ENCODE measurements at places on chromosomes 16 and 17. TPM values are rescaled to one million over a fixed set of nuclear protein-coding genes. Genes with fewer than 3 reads are reported as not detected.

GRCh38 chr16:51538707-51539498 lies 387.8 kb upstream of the SALL1 start:
- H3K27me3 ChIP-seq: no peaks in the 10 kb centered on the region
- H3K4me3 ChIP-seq: no peak overlapping the region
- H3K4me1 ChIP-seq: no peaks in the 10 kb centered on the region

- H3K4me1 ChIP-seq: no peaks in the 10 kb centered on the region
- H3K27ac ChIP-seq: no peak overlapping the region
- DNase-seq: no peak
- H3K4me3 ChIP-seq: no peak overlapping the region
These were observed 45.7 kb upstream of the FAM20A start for GRCh38 chr17:68646626-68647526.

DNA sequence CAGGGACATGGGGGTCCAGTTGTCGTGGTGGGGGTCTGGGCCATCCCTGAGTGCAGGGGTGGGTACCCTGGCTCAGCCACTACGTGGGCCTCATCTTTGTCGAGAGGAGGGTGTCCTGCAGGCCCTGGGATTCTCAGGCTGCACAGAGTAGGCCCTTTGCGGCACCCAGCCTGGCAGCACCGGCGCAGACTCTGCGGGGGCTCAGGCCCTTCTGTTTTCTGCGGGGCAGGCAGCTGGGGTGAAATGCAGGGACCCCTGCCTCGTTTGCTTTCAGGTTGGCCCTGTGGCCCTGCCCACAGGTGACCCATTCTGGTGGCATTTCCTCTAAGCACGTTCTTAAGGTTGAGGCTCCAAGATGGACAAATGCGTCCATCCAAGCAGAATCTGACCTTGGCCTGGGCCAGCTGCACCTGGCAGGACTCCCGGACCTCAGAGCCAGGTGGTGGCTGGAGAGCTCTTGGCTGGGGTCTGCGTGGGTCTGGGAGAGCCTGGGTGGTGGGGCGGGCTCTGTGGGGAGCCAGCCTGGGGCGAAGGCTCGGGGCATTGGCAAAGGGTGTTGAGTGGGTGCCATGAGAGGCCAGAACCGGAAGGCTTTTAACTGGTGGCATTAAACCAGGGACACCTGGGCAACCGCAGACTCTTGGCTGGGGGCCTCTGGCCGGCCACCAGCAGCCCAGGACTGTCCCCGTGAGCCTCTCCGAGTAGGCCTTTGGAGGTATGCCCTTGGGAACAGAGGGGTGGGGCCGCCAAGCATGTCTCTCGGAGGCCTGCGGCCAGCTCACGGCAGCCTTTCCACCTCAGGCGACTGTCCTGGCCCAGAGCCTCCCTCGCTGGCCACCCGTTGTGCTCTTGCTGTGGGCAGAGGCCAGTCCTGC lies 16.9 kb downstream of the PRSS27 start:
- H3K4me3 ChIP-seq: no peak overlapping the region
- H3K36me3 ChIP-seq: peaks cover 2% of the 10 kb centered on the region
- H3K27ac ChIP-seq: no peak overlapping the region
- H3K27me3 ChIP-seq: no peaks in the 10 kb centered on the region
- H3K4me1 ChIP-seq: no peaks in the 10 kb centered on the region

- H3K4me3 ChIP-seq: peak overlapping the region; percentile 10
- no peak overlapping the region for H3K27ac ChIP-seq
These were observed 17.5 kb downstream of the SLFN12L start for GRCh38 chr17:35519906-35520442.

GRCh38 chr17:27269201-27269600 lies 24.7 kb upstream of the WSB1 start:
- no peaks in the 10 kb centered on the region for H3K36me3 ChIP-seq
- no peaks in the 10 kb centered on the region for H3K4me1 ChIP-seq
- no peak overlapping the region for H3K4me3 ChIP-seq
- no peak overlapping the region for H3K27ac ChIP-seq
- no peak for DNase-seq

DNA sequence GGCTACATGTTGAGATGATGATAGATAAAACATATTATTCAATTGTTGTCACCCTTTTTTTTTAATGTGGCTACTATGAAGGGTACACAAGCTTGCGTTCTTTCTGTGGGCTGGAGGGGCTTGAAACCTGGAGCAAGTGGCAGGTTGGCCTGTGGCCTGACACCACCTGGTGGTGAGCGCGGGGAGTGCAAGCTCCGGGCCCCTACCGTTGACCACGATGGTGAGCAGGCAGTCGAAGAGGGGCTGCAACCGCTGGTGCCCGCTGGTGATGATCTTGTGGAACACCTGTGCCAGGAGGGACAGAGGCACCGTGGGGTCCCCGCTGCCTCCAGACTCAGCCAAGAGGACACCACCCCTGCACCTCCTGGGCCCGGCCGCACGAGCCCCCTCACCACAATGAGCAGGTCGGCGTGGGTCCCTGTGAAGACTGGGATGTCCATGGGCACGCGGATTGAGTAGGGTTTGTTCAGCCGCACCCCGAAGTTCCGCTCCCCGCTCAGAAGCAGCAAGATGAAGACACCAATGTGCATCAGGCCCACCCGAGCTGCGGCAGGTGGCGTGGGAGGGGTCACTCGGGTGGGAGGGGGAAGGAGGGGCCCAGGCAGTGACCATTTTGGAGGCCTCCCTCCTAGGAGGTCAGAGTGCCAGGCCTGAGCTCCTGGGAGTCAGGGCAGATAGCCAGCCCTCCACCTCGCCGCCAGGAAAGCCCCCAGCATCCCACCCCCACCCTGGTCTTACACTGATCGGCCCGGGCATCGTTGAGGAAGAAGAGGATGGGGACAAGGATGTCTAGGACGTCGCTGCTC lies 14.4 kb downstream of the HID1 start:
- no peaks in the 10 kb centered on the region for H3K36me3 ChIP-seq
- H3K27me3 ChIP-seq: no peaks in the 10 kb centered on the region
- H3K4me3 ChIP-seq: no peak overlapping the region
- DNase-seq: peak; percentile 75
- H3K4me1 ChIP-seq: peaks cover 4% of the 10 kb centered on the region

- peak overlapping the region; percentile 95 for H3K4me3 ChIP-seq
- H3K27ac ChIP-seq: peak overlapping the region; percentile 99
- H3K27me3 ChIP-seq: no peaks in the 10 kb centered on the region
- H3K36me3 ChIP-seq: peaks cover 22% of the 10 kb centered on the region
- peaks cover 40% of the 10 kb centered on the region for H3K4me1 ChIP-seq
- DNase-seq: no peak
These were observed 858 bp upstream of the SMARCE1 start for GRCh38 chr17:40648384-40648968.

- H3K4me1 ChIP-seq: no peaks in the 10 kb centered on the region
- no peak for DNase-seq
- no peaks in the 10 kb centered on the region for H3K36me3 ChIP-seq
- H3K4me3 ChIP-seq: no peak overlapping the region
- H3K27me3 ChIP-seq: peaks cover 4% of the 10 kb centered on the region
These were observed 10.4 kb upstream of the WFDC1 start for GRCh38 chr16:84284154-84284722.

DNA sequence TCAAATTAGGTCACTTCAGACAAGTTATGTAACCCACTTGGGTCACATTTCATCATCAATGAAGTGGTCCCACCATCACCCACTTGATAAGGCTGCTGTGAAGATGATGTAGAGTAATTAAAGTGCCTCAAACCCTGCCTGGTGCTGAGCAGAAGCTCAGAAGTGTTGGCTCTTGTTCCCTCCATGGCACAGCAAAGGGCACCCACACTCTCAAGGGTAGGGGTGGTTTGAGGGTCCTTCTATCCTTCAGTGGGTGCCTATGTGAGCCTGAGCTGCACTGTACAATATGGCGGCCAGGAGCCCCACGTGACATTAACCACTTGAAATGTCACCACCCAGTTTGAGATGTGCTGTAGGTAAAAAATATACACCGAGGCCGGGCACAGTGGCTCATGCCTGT lies 71.5 kb downstream of the CYTH1 start:
- peak overlapping the region; percentile 66 for H3K27ac ChIP-seq
- H3K4me3 ChIP-seq: peak overlapping the region; percentile 2
- no peak for DNase-seq
- peaks cover 46% of the 10 kb centered on the region for H3K36me3 ChIP-seq
- H3K27me3 ChIP-seq: no peaks in the 10 kb centered on the region
- peaks cover 74% of the 10 kb centered on the region for H3K4me1 ChIP-seq

Gene METTL26
- total RNA-seq: 78.0 TPM

Data from activated CD4-positive, alpha-beta T cell treated with anti-CD3 and anti-CD28 coated beads, Interleukin-2, amount 10 ng/mL, durations not matched to agents 7 days and 5 days (primary cell).